HepG2 (cell line): ENCODE measurements at places on chromosomes 6 and 20. TPM values are rescaled to one million over a fixed set of nuclear protein-coding genes. Genes with fewer than 3 reads are reported as not detected.

Gene RHAG
- not detected in 2 replicates for total RNA-seq

Gene SNTA1
- total RNA-seq, result 14.8 and 16.4 TPM in 2 replicates

GRCh38 chr6:75363304-75363703, 78.7 kb upstream of the TMEM30A start:
- no peaks in the 10 kb centered on the region for H3K27me3 ChIP-seq
- H3K36me3 ChIP-seq, result no peaks in the 10 kb centered on the region
- no peak overlapping the region for H3K4me3 ChIP-seq
- DNase-seq, result no peak
- no peaks in the 10 kb centered on the region for H3K4me1 ChIP-seq
- no peak overlapping the region for H3K27ac ChIP-seq

DNA sequence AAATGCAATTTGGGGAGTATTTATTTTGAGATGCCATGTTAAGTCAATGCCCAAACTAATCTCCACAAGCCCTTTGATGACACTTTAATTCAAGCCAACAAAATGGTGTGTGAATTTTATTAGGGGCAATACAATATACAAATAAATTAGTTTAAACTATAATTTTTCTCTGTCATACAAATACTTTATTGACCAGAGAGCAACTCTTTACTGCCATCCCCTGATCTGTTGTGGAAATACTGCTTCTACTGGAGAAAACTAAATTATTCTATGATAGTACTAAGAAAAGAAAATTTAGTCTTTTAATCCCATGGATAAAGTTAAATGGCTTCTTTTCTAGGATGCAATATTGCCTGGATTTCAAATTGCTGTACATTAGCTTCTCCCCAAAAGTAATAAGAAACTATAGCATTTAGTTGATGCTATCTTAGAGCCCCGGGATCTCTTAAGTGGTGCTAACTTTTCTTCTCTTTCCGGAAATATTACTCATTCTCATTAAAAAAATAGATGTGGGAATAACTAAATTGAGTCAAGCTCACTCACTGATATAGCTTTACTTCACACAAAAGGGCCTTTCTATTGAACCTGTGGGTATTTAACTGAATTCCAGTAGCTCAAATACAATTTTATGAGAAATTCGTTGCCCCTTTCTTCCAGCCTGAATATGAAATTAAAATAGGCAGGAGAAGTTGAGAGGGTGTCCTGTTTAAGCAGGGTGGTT, 49.2 kb downstream of the SMPDL3A start:
- H3K27ac ChIP-seq, result no peak overlapping the region
- no peak overlapping the region for H3K4me3 ChIP-seq
- no peaks in the 10 kb centered on the region for H3K36me3 ChIP-seq
- H3K4me1 ChIP-seq, result no peaks in the 10 kb centered on the region
- peak; percentile 18 for DNase-seq
- H3K27me3 ChIP-seq, result no peaks in the 10 kb centered on the region

DNA sequence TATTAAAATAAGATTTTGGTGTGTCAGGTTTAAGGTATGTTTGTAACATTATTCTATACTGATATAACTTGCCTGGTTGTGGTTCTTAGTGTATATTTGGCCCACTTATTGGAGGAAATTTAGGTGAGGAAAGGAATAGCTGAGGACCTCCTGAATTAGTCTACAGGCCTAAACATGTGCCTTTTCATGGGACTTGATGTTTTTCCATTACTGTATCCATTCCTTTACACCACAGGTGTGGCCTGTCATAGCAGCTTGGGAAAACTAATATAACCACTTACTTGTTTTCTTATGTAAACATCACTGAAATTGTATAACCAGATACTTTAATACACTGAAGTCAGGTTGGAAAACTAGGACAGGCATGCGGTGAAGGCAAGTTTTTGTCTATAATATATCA, 27.6 kb downstream of the BCKDHB start:
- no peak for DNase-seq
- no peaks in the 10 kb centered on the region; the same call in 1 of the 2 replicates for H3K36me3 ChIP-seq
- H3K27ac ChIP-seq, result no peak overlapping the region
- H3K27me3 ChIP-seq, result no peaks in the 10 kb centered on the region
- H3K4me1 ChIP-seq, result no peaks in the 10 kb centered on the region

DNA sequence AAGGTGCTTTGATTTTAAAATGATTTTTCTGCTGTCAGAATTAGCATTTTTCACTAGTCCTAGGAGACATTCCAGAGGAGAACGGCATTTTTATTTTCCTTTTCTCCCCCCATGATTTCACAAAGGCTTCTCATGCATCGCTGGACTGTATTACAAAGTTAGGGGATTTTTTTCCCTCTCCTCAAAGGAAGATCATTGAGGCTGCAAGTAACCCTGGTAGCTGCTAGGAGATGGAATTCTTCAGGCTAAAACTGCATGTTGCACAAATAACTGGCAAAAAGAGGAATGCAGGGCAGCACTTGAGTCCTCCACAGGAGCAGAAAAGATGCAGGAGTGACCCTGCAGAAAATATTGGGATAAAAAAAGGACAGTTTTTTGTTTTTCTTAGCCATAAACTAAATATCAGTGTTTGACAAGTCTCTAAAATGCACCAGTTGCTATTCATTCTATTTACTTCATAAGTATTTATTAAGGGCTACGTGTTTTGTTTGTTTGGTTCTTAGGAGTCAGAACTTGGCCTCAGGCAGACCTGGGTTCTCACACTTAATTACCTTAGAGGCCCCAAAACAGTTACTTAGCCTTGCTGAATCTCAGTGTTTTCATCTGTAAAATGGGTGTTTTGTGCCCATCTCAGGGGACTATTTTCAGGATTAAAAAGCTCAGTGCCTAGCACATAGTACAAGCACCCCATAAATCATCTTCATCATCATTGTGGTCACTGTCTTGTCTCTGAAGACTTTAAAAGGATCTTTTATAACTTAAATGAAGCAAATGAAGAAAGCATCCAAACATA, 144.5 kb upstream of the ID4 start:
- no peak overlapping the region for H3K27ac ChIP-seq
- no peaks in the 10 kb centered on the region for H3K36me3 ChIP-seq
- DNase-seq, result no peak
- no peaks in the 10 kb centered on the region for H3K4me1 ChIP-seq

DNA sequence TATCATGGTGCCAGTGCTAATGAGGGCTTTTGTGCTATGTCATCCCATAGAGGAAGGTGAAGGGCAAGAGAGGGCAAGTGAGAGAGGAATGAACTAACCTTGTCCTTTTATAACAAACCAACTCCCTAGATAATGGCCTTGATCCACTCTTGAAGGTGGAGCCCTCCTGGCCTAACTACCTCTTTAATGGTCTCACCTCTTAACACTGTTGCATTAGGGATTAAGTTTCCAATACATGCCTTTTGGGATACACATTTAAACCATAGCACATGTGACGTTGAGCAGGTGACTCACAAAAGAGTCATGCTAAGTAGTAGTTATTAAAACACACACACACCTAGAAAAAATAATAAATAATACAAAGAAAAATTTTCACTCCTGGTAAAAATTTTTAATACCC, 36.9 kb downstream of the CCN2 start:
- H3K27ac ChIP-seq, result no peak overlapping the region
- H3K4me1 ChIP-seq, result peaks cover 29% of the 10 kb centered on the region
- H3K36me3 ChIP-seq, result no peaks in the 10 kb centered on the region

Gene CSNK2A1
- total RNA-seq, result 231 and 288 TPM in 2 replicates

DNA sequence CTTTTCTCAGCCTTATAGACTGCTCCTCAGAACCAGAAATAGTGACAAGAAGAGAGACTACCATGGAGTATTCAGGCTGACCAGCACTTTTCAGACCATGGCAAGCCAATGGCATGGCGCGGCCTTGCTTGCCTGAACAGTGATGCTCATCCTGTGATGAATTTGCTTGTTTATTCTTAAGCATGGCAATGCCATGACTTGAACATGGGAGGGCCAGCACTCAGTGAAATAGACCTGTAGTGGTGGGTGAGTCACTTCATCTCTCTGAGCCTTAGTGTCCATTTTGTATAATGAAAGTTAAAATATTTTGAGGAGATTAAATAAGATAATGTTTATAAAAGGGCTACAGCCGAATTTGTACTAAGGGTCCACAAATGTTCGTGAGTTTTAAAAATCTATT, 79.1 kb downstream of the LRRC1 start:
- H3K27me3 ChIP-seq, result no peaks in the 10 kb centered on the region
- H3K4me1 ChIP-seq, result peaks cover 11% of the 10 kb centered on the region; the same call in 1 of the 2 replicates

GRCh38 chr6:89009624-89010059, 46.2 kb upstream of the RNGTT start:
- peaks cover 4% of the 10 kb centered on the region; the same call in 1 of the 3 replicates for H3K27me3 ChIP-seq
- H3K27ac ChIP-seq, result no peak overlapping the region
- no peak overlapping the region for H3K4me3 ChIP-seq
- peaks cover 49% of the 10 kb centered on the region for H3K4me1 ChIP-seq
- no peak for DNase-seq
- no peaks in the 10 kb centered on the region for H3K36me3 ChIP-seq

Gene OPN5
- total RNA-seq, result not detected in 2 replicates

DNA sequence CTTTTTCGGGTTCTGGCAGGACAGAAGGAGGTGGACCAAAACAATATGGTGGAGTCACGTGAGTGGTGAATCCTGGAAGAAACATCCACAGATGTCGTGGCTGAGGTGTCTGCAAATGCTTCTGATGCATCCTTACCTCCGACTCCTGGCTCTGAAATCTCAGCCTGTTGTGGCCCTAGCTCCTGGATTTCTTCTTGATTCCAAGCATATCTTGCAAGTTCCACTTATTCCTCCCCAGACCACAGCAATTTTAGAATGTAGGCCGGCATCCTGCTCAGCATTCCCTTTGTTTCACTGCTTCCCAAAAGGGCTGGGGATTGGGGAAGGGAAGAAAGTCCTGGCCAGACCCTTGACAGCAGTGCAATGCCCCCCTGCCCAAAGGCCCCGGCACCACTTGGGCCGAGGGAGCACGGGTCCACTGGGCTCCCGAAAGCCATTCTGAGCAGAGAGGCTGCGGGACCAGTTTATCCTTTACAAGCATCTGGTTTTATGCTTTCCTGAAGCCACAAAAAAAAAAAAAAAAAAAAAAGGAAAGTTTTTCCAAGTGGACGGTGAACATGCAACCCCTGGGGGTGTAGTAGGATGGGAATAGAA, 200.9 kb upstream of the RNF24 start:
- H3K36me3 ChIP-seq, result no peaks in the 10 kb centered on the region
- no peak overlapping the region for H3K4me3 ChIP-seq
- no peak for DNase-seq
- H3K4me1 ChIP-seq, result peaks cover 17% of the 10 kb centered on the region
- H3K27me3 ChIP-seq, result no peaks in the 10 kb centered on the region
- H3K27ac ChIP-seq, result no peak overlapping the region

- no peak overlapping the region for H3K4me3 ChIP-seq
- peak; percentile 97 for DNase-seq
- H3K27me3 ChIP-seq, result no peaks in the 10 kb centered on the region
- peak overlapping the region; percentile 81 for H3K27ac ChIP-seq
Observed at GRCh38 chr6:34953061-34954025, 64.3 kb downstream of the ANKS1A start.

- H3K4me1 ChIP-seq, result no peaks in the 10 kb centered on the region
- no peak for DNase-seq
- H3K4me3 ChIP-seq, result no peak overlapping the region
Observed at GRCh38 chr20:57676589-57677583, 32.9 kb downstream of the PMEPA1 start.

DNA sequence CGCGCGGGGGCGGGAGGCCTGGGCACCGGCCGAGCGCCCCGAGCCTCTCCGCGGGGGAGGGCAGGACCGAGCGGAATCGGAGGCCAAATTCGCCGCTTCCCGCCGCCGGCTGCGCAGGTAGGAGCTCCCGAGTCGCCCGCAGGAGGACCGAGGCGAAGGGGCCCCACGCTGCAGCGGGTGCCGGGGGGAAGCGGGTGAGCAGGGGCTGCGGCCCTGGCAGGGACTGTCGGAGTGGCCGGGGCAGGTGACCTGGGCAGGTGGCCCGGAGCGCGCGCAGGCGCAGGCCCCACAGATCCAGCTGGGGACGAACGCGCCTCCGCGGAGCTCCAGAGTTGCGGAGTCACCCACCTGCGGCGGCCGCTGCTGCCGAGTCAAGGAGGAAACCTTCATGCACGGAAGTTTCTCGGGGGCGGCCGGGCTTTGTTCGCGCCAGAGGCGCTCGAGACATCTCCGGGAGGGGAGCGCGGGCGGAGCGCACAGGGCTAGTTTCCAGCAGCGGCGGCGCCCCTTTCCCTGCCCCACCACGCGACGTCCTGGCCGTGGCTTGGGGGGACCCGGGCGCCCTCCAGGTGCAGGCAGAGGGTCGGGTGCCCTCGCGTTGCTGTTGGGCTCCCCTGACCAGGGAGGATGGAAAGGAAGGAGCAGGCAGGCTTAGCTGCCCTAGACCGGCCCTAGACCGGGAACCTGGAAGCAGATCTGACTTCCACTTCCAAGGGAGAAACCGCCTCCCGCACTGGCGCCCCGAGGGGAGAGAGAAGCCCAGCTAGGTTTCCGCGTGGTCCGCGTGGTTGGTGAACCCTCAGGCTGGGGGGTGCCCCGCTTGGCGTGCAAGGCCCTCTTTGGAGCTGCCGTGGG, 590 bp downstream of the SLCO4A1 start:
- no peak overlapping the region for H3K27ac ChIP-seq
- H3K4me1 ChIP-seq, result peaks cover 80% of the 10 kb centered on the region
- DNase-seq, result no peak
- H3K4me3 ChIP-seq, result peak overlapping the region; percentile 72
- H3K36me3 ChIP-seq, result no peaks in the 10 kb centered on the region

DNA sequence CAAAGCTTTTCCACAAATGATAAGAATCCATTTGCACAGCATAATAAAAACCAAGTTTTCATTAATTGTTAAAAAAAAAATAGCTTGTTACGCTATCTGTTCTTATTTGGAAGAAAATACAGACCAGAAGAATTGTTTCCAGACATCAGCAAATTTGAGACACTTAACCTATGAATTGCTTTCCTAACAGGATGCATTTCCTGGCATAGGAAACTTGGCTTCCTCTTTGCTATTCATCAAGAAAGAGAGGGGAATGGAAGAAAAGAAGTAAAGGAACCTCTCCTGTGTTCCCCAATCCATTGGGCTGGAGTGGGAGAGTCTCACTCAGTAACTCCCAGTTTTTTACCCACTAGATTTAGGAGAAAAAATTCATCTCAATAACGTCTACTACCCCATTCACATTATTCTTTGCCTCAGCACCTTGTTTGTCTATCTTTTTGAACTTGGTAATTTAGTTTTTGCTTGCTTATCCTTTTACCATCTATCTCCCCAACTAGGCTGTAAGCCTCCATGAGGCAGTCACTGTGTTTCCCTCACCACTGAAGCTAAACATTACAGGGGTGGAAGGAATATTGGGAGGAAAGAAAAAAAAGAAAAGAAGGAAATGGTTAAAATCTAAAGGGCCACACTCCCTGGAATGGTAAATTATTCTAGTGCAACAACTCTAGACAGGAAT, 150.3 kb downstream of the COL21A1 start:
- no peaks in the 10 kb centered on the region for H3K4me1 ChIP-seq
- no peaks in the 10 kb centered on the region for H3K27me3 ChIP-seq
- H3K4me3 ChIP-seq, result no peak overlapping the region
- no peaks in the 10 kb centered on the region for H3K36me3 ChIP-seq
- no peak for DNase-seq
- no peak overlapping the region for H3K27ac ChIP-seq

Gene GRM4
- not detected in 2 replicates for total RNA-seq
